Common myeloid progenitor, CD34-positive (primary cell): ENCODE measurements at places on chromosomes 12 and 14.
A peak's percentile ranks its signal among the peaks of the same experiment; 100 is the strongest.

DNA sequence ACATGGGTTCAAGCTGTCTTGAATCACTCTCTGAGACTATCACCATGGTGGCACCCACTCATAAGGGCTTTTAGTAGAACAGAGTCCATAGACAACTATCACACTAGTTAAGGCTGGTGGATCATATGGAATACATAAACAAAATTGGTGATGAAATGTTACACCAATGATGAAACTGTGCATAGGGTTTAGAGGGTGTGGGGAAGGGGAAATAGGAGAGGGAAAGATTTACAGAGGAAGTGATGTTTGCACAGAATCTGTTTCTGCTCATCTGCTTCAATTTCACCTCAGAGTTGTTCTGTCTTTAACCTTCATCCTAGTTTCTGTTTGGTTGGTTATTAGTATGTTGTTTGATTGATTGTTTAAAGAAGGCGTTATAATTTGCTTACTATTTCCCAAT is 2.4 kb upstream of the RXYLT1 start:
- no peak for DNase-seq

DNA sequence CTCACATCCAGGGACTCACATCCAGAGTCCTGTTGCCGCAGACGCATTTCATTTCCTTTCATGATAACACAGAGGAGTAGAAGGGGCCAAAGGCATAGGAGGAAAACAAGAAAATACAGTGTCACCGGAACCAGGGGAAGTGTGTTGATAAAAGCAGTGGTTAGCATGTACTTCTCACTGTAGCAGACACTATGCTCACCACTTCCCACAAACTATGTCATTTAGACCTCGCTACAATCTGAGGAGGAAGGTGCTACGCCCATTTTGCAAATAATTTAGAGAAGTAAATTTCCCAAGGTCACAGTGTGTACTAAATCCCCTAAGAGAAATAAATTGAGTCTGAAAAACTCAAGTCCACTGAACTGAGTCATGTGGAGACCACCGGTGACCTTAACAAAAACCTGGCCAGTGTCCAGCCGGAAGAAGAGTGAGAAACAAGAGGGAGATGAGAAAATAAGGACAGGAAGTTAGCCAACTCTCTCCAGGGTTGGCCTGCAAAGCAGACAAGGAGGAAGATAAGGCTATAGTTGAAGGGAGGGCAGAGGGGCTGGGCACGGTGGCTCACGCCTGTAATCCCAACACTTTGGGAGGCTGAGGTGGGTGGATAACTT is 25.8 kb upstream of the TMCC3 start:
- DNase-seq: peak; percentile 98

DNA sequence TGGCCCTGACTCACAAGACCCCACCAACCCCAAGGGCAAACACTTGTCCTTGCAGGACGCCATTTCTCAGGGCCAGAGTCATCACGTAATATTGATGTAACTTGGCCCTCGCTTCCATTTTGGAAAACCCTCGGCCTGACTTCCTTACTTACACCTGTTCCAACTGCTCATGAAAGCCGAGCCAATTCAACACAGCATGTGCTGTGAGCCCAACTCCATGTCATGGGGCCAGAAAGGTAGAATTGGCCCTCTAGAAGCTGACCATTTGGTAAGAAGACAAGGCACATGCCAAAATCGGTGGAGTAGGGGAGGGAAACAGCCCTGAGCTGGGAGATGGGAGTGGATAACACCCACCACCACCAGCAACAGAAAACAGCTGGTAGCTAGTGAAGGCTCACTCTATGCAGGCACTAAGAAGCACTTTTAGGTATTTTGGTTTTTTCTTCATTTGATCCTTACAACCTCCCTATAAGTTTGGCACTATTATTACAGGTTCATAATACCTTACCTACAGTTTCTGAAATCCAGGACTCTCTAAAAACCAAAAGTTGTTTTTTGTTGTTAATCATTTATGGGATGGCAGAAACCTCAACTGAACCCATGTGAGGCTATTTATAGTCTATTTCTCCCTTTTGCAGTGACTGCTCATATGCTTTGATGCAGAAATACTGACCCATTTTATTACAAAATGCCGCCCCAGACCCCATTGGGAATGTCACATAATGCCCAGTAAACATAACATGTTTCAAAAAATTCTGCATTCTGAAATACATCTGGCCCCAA is 6.5 kb downstream of the TTC7B start:
- DNase-seq: no peak

- no peak for DNase-seq
These were observed 17.3 kb downstream of the MAP3K9 start for GRCh38 chr14:70791971-70792370.

GRCh38 chr14:21191809-21192446 is 36.1 kb upstream of the OR5AU1 start:
- peak; percentile 76 for DNase-seq

GRCh38 chr12:77720258-77720657 is 110.4 kb upstream of the NAV3 start:
- no peak for DNase-seq

- DNase-seq: no peak
These were observed 25.7 kb downstream of the CNOT2 start for GRCh38 chr12:70268972-70269371.

DNA sequence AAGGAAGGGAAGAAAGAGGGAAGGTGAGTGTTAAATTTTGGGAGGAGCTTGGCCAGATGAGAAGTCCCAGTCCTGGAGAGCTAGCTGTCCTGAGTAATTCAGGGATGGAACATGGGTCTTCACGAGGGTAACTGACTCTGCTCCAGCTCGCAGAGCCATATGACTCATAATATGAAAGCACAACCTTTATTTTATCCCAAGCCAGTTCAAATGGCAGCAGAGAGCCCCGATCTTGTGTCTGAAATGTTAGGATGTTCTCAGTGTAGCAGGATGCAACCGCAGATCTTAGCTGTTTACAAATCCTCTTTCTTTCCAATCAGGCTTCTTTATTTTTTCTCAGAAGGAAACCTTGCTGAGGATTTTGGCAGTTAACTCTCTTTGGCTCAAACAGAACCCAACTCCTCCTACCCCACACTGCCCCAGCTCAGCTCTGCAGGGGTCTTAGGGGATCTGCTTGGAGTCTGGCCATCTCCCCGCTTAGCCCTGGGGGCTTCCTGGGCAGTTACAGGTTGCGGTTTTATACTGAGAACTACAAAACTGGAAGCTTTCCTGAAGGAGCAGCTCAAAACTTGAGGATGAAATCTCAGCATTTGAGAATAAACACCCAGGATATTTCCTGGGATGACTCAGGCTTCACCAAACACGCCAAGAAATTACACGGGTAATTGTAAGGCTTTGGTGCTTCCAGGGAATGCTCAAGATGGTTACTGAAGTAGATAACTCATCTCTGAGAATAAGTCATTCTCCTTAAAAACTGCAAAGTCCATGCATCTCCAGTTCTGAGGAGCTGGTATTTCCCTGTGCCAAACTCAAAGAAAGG is 92.5 kb downstream of the VCPKMT start:
- no peak for DNase-seq

- DNase-seq: no peak
These were observed 1.6 kb downstream of the CRIP2 start for GRCh38 chr14:105476097-105476830.
